ENCODE measurements at places on chromosomes 6 and 20.

DNA sequence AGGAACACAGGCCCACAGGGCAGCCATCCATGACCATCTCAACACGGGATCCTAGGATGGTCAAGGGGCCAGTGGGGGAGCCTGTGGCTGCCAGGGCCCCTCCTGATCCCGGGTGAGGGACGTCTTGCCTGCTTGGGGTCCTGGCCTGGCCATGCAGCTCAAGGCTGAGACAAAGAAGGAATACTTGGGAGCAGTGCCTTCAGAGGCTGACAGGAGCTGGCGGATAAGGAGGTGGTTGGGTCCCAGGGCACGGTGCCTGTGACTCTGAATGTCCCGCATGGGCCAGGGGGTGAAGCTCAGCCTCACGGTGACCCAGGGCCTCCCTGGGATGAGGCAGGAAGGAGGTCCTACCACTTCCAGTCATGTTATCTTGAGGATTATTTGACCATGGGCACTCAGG, 95.2 kb downstream of the SMOC2 start:
- no peak for DNase-seq

DNA sequence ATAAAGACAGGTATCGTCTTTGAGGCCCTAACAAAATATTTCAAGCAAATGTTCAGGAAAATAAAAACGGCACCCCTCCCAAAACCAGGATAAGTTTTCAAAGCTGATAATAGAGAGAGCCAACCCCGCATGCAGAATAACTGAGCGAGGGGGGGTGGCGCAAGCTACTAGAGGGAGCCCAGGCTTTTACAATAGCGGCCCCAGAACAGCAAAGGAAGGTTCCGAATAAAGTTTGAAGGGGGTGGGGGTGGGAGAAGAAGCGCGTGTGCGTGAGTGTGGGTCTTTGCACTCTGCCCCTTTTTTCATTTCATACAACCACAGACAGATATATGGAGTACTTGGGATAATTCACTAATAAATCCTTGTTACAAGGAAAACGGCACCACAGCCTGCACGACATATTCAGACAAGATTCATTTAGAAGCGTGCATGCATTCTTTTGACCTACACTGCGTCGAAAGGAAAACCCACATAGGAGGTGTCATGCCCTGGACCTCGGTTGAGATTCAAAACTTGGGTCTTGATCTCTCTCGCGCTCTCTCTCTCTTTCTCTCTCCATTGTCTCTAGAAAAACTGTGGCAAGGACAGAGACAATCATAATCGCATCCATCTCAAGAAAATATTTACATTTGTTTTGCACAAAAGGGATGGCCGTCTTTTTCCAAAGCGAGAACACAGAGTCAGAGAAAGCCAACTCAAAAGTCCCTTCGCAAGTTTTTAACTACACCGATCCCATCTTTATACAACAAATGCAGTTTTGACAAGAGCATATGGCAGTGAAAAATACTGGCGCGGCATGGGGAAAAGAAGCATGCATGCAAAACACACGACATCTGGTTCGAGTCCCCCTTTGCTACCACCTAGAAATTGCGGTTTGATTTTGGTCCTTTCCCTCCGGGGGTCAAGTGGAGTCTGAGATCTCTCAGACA, 1.6 kb downstream of the OLIG3 start:
- no peak for DNase-seq

- DNase-seq = no peak
Observed at GRCh38 chr20:38000293-38000692, 33.0 kb downstream of the TTI1 start.

- no peak for DNase-seq
Observed at GRCh38 chr6:50713977-50714486, 706 bp downstream of the TFAP2D start.

DNA sequence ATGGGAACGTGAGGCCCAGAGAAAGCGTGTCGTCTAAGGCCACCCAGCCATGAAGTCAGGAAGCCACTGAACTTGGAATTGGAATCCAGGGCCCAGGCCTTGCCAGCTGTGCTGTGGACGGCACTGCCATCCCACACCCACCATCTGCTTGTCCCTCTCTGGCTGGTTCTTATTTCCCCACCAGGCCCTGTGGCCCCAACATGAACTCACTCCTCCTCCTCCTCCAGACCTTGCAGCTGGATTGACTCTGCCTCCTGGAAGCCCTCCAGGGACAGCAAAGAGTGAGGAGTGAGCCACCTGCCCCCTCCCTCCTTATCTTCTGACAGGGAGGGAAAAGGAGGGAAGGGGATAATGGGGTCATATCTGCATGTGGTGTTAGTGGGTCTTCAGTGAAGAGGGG, 16.0 kb upstream of the IP6K3 start:
- no peak for DNase-seq

DNA sequence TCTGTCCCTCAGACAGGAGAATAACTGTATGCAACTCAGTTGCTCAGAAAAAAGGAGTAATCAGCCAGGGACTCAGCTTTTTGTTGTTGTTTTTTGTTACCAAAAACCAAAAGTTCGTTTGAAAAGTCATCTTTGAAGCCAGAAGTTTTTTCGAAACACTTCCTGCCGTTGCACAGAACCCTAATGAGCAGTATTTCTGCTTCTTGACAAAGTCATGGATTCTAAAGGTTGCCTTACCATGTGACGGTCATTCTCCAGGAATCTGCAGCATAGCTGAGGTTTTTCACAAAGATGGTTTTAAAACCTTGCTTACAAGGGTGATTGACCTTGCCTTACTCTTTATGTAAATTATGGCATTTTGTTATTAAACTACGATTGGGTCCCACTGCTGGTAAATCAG, 1.9 kb downstream of the RAB32 start:
- DNase-seq = no peak

- DNase-seq = peak; percentile 69
Observed at GRCh38 chr6:37483917-37484785, 15.5 kb downstream of the CCDC167 start.

DNA sequence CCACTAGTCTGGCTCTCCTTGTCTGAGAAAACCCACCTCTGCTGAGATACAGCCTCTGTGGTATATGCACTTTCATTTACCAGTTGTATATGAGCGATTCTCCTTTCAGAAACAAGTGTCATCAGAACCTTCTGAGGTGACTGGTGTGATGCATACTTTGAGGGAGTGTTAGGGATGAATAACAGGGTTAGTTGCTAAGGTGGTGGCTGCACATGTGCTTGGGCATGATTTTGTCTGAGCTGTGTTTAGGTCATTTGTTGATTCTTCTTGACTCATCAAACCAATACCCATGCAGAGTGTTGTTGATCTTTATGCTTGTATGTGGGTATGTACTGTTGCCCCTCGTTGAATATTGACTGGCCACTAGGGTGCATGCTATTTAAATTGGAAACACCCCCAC, 25.7 kb downstream of the DTD1 start:
- DNase-seq = no peak

- no peak for DNase-seq
Observed at GRCh38 chr6:16805243-16805950, 44.1 kb upstream of the ATXN1 start.

DNA sequence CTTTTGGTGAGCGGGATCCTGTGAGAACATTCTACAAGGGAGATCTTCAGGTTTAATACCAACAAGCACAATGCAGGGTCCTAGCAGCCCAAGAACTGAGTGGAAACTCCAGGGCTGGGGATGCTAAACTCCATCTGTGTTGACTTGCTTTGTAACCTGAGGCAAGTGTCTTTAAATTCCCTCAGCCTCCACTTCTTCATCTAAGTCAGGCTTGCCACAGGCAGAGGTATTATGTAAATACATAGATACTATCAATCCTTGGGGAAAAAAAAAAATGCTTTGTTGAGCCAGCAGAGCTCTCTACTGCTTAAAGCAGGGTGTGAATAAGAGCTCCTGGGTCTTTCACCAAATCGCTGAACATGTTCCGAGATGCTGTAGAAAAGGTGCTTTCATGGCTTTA, 114.2 kb upstream of the PHACTR1 start:
- no peak for DNase-seq

- no peak for DNase-seq
Observed at GRCh38 chr6:132568611-132569010, 1.5 kb upstream of the TAAR6 start.

- no peak for DNase-seq
Observed at GRCh38 chr6:84172080-84172479, 55.4 kb downstream of the CEP162 start.

DNA sequence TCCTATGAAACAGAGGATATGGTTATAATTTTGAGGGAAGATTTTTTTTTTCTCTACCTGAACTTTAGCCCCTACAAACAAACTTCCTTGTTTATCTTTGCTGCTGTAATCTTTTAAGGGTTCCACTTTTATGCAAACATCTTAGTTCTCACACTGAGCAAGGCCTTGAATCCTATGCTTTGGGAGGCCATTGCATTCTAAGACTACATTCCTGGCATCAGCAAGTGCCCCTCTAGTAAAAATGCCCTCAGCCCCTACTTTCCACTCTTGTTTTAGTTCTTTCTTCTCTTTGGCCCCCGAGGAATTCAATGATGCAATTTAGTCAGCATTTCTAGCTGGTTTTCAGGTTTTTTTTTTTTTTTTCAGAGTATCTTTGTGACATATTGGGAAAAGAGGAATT, 8.1 kb upstream of the AHI1 start:
- no peak for DNase-seq

All from CD4-positive, alpha-beta T cell treated with Interleukin-4 for 4 hours (primary cell).